ENCODE measurements at places on chromosomes 11 and 22. TPM values are rescaled to one million over a fixed set of nuclear protein-coding genes. Genes with fewer than 3 reads are reported as not detected.

LMO1 gene
- total RNA-seq = not detected

OR52B2 gene
- total RNA-seq = not detected

KRTAP5-7 gene
- total RNA-seq = not detected

ROM1 gene
- total RNA-seq = 3.7 TPM

BAIAP2L2 gene
- total RNA-seq = 0.63 TPM

HARBI1 gene
- total RNA-seq = 3.9 TPM

OR51A2 gene
- not detected for total RNA-seq

OR51F2 gene
- not detected for total RNA-seq

UPK3A gene
- 0.29 TPM for total RNA-seq

ADORA2A gene
- 4.6 TPM for total RNA-seq

CD6 gene
- 0.65 TPM for total RNA-seq

SULT4A1 gene
- total RNA-seq = 0.29 TPM

PARVG gene
- 9.5 TPM for total RNA-seq

PNPLA5 gene
- total RNA-seq = not detected

CD248 gene
- 43.8 TPM for total RNA-seq

GAB4 gene
- total RNA-seq = not detected
